ENCODE measurements at places on chromosomes 3 and 15.

DNA sequence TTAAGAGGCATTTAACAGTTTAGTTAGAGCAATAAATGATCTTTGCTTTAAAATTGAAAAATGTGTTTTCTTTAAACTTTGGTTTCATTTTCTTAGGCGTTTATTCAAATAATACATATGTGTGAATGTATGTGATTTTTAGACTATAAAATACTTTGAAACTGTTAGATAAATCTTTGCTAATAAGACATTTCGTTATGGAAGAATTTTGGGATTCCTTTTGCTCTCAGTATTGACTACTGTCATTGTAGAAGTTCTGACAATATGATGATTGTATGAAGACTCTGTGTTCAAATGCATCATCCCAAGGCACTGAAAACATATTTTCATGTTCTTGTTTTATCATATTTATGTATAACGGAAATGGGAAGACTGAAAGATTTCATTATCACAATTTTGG is 43.8 kb upstream of the GOLGA8A start:
- DNase-seq = no peak

DNA sequence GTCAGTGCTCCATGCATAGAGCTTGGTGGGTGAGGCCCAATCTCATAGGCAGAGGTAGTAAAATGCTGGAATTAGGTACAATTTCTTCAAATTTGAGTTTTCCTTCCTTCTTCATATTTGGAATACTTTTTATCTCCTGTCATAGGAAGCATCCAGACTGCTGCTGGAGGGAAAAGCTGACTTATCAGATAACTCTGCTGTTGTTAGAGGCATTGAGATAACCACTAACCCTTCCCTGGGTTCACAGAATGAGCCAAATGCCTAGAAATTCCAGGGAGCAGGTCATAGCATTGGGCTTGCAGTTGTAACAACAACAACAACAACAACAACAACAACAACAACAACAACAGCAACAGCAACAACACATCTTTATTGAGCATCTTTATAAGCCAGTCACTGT is 332.7 kb downstream of the PDCD6IP start:
- DNase-seq = no peak

GRCh38 chr3:195582947-195583346 is 793 bp downstream of the APOD start:
- no peak for DNase-seq

GRCh38 chr3:153631102-153631501 is 469.1 kb downstream of the RAP2B start:
- DNase-seq = no peak

GRCh38 chr15:63922261-63922904 is 88.6 kb upstream of the HERC1 start:
- DNase-seq = no peak

DNA sequence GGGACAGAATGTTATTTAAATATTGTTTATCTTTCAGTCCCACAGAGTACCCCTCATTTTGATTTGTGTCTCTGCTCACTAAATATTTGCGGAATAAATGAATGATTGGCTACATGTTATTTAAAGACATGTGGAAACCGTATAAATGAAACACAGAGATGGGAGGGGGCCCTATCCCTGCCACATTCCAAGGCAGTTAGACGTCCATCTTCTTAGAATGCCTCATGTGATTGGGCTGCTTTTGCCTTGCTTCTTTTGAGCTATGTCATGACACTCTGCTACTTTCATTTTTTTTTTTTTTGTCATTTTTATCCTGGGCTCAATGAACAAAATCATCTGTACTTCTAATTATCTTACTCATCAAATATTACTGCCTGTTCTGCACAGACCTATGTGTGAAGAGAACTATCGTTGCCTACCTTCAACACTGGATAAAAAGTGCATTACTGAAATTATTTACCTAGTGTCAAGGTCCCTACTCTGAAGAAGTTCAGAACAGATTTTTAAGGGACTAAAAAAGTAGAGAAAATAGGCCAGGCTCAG is 83.9 kb upstream of the FAM98B start:
- DNase-seq = no peak

DNA sequence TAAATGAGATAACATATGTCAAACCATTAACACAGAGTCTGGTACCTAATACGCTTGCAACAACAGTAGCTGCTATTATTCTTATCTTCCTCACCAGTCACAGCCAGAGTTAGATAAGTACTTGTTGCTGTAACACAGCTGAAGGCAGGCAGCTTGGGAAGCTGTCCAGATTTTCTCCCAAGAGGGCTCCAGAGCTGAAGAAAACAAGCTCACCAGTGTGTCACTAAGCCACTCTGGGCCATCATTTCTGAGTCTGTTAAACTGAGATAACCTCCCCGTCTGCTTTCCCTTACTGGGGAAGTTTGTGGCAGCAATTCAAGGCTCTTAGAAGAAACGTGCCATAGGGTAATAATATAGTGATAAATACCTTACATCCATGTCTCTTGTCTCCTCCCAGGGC is 226.3 kb downstream of the TAFA4 start:
- DNase-seq = no peak

- DNase-seq = no peak
Observed at GRCh38 chr3:29277249-29277648, 3.6 kb upstream of the RBMS3 start.

DNA sequence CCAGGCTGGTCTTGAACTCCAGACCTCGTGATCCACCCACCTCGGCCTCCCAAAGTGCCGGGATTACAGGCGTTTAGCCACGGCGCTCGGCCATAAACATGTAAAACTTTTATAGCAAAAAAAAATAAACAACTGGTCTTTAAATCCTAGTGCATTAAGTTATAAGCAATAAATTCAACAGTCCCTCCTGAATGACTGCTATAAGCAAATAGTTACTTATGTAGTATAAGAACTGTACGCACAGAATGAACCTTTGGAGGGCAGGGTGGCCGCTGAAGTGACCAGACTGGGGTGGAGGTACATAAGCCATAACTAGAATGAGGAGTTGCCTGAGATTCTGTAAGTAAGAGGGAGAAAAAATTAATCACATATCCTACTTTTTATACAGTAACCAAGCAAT is 12.6 kb downstream of the CCDC14 start:
- no peak for DNase-seq

DNA sequence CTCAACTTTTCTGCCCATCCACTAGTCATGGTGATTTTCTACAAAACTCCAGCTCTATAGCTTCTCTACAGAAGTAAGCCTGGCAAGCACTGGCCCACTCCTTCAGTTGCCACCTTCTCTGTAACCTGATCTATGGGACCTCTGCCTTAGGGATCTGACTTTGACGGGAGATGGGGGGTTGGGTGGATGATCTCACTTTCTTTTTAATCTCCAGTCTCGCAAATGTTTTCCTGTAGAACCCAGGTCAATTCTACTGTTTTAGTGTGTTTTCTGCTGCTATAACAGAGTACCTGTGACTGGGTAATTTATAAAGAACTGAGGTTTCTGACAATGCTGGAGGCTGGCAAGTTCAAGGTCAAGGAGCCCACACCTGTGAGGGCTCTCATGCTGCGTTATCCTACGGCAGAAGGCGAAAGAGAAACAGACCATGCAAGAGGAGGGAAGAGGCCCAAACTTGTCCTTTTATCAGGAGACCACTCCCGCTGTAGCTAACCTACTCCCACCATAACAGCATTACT is 189.9 kb upstream of the THRB start:
- no peak for DNase-seq

DNA sequence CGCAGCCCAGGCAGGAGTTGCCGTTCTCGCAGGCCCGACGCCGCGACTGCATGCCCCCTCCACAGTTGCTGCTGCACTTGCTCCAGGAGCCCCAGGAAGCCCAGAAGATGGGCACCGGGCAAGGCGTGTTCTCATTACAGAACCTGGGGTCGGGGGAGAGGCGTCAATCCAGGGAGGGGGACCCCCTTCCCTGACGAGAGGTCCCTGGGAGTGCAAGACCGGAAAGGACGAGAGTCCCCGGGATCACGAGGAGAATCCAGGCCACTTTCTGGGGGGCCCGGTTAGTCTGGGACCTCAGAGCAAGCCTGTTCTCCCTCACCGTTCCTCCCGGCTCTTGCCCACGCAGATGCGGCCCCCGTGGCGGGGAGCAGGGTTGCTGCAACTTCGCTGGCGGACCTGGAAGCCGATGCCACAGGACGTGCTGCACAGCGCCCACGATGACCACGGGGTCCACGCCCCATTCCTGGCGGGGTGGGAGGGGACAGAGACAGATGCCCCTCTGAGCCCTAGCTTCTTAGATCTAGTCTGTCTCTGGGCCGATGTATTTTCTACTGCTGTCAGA is 113.9 kb downstream of the SEMA5B start:
- no peak for DNase-seq

DNA sequence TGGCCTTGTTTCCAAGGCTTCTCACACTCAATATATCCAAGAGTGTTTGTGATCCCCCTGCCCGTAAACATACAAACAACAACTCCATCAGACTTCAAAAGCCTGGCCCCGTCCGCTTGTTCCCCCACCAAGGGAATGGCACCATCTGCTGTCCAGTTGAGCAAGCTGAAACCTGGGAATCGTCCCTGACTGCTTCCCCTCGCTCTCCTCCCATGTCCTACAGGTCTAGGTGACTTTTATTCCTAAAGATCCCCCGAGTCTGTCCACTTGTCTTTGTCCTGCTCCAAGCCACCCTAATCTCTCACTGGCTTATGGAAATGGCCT is 27.9 kb upstream of the FAM174B start:
- DNase-seq = peak; percentile 25

DNA sequence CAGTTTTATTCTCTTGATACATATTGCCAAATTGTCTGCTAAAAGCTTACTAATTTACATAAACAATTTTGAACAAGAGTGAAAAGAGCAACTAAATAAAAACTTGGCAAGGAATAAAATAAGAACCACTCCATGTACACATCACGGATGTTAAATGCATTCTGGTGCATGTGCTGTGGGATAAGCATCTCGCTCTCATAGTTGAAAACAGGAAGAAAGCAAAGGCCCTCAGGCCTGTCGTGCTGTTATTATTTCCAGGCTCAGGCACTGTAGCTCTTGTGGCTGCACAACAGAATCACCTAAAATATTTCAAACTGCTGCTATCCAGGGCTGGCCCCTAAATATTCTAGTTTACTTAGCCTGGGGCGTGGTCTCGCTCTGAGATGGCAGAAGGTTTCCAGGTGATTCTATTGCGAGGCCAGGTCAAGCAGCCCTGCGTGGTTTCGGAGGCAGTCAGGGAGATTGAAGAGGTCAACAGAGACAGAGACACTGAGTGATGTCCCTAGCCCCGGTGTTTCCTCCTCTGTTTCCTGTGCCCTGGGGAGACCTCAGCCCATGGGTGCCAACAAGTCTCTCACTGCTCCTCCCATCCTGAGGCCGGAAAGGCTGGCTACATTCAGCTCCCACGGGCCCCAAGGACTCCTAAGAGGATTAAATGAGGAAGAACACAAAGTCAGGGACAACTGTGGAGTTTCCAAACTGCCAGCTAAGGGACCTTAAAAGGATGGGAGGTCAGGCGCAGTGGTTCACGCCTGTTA is 18.2 kb upstream of the PDIA5 start:
- no peak for DNase-seq

GRCh38 chr3:23198801-23199200 is 4.3 kb upstream of the UBE2E2 start:
- no peak for DNase-seq

- no peak for DNase-seq
Observed at GRCh38 chr3:179194931-179195330, 46.8 kb downstream of the PIK3CA start.

DNA sequence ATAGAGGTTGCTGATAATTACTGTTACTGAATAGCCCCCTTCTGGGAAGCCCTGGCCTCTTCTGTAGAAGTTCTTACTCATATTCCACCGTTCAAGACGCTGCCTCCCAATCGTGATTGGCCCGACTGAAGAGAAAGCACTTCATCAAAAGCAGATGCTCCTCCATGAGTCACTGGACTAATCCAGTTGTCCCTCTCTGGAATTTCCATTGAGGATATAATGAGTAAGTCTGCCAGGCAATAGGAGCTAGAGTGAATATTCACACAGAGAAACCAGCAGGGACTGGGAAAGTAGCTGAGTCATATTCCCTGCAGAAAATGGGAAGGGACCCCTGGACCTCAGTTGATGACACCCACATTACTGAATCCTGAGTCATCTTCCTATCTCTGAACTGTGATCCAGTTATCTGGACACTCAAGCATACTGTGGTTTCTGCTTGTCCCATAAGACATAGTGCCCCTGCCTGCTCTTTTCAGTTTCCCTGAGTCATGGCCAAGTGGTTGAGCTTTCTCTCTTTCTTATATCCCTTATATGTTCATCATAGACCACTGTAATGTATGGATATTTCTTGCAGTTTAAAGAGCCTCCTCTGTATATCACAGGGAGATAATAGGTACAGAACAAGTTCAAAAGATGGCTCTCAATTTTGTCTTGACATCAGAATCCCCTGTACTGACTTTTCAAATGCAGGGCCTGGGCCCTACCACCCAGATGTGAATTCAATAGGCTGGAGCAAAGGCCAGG is 151.2 kb upstream of the CDIN1 start:
- DNase-seq = peak; percentile 36

DNA sequence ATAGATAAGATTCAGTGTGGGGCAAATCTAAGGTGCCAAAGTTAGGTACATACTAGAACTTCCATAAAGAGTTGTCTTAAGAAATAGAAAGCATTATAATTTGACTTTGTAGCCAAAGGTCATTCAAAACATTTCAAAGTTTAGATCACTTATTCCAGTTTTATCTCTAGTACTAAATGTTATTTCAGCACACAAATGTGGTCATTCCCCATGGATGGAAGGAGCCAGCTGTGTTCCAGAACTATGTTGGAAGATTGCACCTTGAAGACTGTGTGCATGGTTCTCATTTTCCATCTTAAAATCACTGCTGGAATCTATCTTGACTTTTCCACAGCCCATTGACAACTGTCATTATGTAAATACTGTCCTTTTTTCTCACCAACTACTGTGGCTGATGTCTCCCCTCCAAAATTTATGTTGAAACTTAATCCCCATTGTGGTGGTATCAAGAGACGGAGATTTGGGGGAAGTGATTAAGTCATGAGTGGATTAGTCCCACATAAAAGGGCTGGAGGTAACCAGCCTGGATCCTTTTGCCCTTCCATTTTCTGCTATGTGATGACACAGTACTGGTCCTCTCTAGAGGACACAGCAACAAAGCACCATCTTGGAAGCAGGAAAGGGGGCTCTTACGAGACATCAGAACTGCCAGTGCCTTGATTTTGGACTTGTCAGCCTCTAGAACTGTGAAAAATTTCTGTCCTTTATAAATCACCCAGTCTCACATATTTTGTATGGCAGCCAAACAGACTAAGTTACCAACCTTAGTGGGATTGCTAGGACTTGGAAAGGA is 24.0 kb downstream of the TGFBR2 start:
- DNase-seq = no peak

GRCh38 chr15:95326431-95327182 is 1003.9 kb upstream of the NR2F2 start:
- no peak for DNase-seq

GRCh38 chr15:66029650-66030049 is 160.4 kb downstream of the RAB11A start:
- no peak for DNase-seq

DNA sequence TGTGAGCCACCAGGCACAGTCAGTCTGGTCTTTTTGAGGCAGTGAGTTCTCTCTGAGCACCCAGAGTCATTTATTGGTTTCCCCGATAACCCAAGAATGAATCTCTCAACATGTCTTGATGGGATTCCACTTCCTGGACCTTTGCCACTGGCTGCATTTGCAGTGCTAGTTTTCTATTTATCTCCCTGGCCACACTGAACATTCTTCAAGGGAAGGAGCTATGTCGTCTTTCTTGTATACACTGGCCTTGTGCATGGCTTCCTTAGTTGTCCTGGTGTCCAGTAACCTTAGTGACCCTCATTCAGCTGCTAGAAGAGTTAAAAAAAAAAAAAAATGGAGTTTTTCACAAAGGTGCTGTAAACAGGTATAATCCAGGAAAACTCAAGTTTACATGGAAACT is 64.9 kb upstream of the CMTM7 start:
- DNase-seq = no peak

GRCh38 chr3:11898611-11899325 is 52.1 kb upstream of the TAMM41 start:
- no peak for DNase-seq

Data from H1 (cell line).